ENCODE measurements at places on chromosomes 3 and 15.

GRCh38 chr3:186180891-186181481, 72.1 kb upstream of the ETV5 start:
- no peak for DNase-seq

GRCh38 chr3:13665582-13666226, 116.8 kb downstream of the FBLN2 start:
- DNase-seq, result no peak

DNA sequence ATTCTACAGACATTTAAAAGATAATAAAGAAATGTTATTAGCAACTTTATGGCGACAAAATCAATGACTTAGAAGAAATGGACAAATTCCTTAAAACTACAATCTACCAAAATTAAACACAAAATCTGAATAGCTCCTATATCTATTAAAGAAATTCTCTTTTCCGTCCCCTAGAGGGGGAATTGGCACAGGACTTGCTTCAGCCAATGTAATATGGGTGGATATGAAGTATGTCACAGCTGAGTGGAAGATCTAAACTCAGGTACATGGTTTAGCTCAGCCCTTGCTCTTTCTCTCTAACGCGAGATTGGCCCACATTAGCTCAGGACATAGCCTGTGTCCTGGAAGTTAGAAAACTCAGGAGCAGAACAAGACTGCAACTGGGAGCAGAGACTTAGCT, 79.3 kb downstream of the DNAH12 start:
- DNase-seq, result no peak

DNA sequence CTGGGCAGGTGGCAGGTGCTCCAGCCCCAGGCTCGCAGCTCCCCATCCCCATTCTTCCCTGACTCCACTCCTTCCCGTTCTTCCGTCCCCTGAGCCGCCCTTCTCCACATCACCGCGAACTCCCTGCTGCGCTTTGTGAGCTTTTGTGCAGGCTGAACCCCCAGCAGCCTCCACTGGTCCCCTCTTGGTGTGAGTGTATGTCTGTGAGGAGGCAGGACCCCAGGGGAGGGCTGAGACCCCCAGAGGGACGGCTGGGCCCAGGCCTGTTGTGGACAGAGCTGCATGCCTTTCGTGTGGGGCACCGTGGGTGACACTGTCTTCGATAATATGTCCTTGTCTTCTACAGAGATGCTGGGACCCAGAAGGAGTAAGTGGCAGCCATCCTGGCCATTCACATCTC, 7.3 kb upstream of the ITIH3 start:
- no peak for DNase-seq

DNA sequence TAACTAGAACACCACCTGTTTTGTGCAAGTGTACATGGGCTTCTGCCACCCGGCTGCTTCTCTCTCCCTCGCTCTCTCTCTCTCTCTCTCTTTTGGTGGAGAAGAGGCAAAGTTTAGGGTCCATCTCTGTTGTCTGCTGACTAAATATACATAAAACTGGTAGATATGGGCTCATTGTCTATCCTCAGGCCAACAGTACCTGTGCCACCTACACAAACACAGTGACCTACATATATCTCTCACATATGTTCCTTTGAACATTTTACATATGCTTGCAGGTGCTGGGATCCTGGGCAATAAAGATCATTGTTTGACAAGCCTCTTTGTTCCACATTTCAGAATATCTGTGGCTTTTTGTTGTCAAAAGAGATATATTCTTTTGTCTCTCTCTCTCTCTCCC, 256.3 kb upstream of the KCNH8 start:
- DNase-seq, result no peak

GRCh38 chr3:12487786-12488185, 3.5 kb downstream of the TSEN2 start:
- no peak for DNase-seq

- no peak for DNase-seq
These were observed 37.1 kb downstream of the EIF4E3 start for GRCh38 chr3:71688121-71688520.

DNA sequence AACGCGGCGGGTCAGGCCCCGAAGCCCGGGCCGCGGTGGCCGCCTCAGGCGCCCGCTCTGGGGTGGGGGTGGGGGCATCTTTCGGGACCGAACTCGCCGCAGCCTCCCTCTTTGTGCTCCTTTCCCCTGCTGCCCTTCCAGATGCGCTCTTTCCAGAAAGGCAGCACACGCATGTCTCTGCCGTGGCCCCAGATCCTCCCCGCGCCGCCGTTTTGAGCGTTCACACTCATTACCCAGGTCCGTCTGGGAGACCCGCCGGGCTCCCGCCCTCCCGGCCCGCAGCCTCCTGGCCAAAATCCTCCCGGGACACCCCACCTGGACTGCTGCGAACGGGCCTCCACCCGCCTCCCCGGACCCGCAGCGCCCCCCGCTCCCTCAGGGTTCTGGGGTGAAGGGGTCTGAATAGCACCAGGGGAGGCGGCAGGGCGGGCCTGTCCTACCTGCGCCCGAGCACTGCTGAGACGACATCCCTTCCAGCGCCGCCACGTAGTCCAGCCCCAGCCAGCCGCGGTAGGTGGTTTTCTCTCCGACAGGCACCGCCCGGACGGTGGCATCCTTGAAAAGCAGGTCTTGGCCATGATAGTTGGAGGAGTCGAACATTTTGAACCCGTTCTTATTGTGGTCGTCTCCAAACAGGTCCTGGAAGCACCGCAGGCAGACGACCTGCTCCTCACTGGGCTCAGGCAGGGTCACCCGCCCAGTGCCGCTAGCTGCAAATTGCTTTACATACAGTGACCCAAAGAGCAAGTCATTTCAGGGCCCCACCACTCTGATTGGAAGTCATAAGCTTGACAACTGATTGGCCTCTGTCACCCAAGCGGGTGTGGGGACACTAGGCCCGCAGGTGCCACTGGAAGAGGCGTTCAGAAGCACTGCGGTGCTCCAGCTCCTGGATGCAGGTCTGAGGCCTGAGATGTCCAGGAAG, 25.9 kb downstream of the MELTF start:
- no peak for DNase-seq

GRCh38 chr3:162370141-162370540, 873.5 kb downstream of the OTOL1 start:
- DNase-seq, result no peak

GRCh38 chr15:58587486-58587885, 155.7 kb downstream of the LIPC start:
- no peak for DNase-seq

GRCh38 chr3:141146979-141147470, 84.6 kb upstream of the PXYLP1 start:
- no peak for DNase-seq

DNA sequence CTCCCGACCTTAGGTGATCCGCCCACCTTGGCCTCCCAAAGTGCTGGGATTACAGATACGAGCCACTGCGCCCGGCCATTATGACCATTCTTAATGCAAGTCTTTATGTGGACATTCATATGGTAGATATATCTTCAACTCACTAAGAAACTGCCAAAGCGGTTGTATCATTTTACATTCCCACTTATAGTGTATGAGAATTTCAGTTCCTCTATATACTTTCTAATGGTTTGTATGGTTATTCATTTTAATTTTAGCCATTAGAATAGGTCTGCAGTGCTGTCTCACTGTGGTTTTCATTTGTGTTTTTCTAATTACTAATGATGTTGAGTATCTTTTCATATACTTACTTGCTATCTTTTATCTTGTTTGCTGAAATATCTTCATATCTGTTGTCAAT, 32.5 kb downstream of the TCF12 start:
- no peak for DNase-seq

- no peak for DNase-seq
These were observed 40.5 kb upstream of the LDHAL6B start for GRCh38 chr15:59166166-59166565.

DNA sequence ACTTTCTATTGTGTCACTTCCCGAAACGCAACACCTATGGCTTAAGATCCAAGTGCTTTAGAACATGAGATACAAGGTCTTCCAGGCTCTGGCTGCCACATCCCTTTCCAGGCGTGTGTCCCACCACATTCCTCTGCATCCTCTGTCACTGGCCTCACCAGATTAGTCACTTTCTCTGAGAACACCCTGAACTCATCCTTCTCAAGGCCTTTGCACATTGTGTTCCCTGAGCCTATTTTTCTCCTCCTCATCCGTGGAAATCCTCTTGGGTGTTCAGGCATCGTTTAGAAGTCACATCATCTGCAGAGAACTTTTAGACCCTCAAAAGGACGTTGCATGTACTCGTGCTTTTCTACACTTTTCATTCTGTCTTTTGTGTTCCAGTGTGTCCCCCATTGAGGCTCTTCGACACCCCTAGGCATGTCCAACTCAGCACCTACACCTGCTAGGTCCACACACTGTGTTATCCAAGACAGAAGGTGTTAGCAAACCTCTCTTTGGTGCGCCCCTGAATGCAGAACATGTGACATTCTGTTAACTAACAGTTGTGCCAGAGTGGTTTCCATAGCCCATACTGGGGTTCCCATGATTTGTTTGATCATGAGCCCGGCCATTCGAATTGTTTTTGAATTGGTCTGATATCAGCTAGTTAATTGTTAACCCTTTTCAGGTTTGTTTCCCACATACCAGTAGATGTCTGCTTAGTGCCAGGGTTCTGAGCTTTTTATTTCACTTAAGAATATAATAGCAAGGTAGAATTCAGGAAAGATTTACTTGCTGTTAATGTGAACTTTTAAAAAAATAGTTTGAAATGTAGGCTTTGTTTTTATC, 67.2 kb downstream of the LPP start:
- no peak for DNase-seq

DNA sequence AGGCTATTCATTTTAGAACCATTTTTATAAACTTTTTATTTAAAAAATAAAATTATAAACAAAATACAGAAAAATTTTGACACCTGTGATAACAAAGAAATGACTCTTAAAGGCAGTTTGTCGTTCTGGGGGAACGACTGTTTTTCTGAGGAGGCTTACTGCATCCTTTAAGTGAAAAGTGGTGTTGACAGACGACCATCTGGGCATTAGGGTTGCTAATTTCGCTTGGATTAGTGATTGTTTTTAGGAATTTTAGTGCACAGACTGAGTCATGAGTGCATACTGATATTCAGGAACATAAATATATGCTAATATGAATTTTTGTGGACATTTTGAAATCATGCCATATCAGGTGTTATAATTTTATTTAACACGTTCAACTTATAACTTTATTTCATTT, 28.5 kb downstream of the OSTN start:
- DNase-seq, result no peak

DNA sequence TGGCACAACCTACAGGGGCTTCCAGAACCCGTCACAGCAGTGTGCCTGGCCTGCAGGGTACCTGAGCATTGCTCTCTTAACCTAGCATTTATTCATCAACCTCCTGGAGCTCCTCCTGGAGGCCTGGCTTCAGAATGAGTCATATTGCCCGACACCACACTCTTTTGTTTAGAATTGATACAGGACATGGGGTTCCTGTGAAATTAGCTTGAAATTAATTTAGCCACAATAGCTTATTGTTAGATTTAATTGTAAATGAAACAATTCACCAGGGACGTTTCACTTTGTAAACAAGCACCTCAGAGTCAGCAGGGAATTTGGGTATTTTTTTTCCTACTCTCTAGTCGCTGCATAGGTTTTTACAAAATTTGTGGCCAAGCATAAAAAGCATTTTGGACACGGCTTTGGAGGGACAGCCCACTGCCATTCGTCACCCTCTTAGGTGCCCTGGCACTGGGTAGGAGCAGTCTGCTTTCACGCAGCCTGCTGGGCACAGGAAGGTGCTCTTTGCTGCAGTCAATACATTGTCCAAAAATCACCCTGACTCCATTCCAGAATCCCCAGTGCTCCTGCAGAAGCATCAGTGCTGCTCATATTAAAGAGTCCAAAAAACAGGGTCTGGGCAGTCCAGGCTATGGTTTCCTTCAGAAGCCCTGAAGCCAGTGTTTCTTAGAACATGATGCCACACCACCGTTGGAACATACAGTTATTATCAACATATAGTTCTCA, 60.8 kb upstream of the MEF2A start:
- DNase-seq, result no peak

- DNase-seq, result no peak
These were observed 190.5 kb downstream of the KCNH8 start for GRCh38 chr3:19338769-19339168.

DNA sequence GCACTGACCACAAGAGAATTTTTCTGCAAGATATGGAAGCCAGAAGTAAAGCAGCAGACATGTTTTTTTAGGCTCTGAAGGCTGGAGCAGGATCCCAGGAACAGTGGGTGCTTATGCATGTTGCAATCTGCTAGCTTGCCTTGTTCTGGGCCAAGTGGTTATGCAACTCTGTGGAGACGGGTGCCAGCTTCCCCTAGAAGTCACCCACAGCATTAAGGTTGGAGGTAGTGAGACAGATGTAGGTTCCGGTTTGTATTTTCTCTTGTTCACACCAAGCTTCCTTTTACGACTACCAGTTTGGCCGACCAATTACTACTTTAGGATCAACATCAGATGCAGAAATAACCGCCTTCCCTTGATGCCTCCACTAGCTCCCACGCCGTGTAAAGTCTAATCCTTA, 11.1 kb downstream of the DPH3 start:
- DNase-seq, result no peak

GRCh38 chr15:71599418-71600151, 210.8 kb upstream of the NR2E3 start:
- no peak for DNase-seq

- no peak for DNase-seq
These were observed 2.7 kb downstream of the C3orf22 start for GRCh38 chr3:126555795-126556636.

GRCh38 chr3:97994328-97994945, 22.2 kb upstream of the RIOX2 start:
- DNase-seq, result no peak

DNA sequence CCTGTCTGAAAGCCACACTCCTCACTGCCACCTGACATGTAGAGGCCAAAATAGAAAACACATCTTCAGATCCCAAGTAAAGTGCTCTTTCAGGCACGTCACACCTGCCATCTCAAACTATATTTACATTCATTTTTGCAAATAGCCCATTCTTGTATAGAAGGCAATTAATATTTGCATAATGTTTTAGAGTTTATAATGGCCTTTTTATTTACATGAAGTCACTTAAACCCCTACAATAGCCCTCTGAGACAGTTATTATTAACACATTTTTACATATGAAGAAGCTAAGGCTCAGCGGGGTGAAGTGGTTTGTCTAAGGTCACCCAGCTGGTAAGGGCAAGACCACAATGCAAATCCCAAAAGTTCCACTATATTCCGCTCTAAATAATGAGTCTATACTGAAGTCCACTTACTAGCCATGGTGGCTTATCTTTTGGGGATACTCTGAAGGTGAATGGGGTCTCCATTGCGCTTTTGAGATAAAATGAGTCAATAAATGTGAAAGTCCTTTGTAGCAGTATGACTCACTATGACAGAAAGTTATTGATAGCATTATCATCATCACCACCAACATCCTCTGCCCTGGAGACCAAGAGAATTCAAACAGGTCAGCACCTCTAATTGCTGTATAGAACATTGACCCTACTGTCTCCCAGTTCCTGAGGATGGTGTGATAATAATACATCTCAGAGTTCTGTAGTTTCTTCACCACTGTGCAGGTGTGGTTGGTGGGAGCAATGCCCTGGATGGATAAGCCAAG, 155.9 kb upstream of the BCL6 start:
- no peak for DNase-seq

- DNase-seq, result no peak
These were observed 40.5 kb upstream of the HES1 start for GRCh38 chr3:194095464-194095863.

All from activated naive CD4-positive, alpha-beta T cell (primary cell).